ENCODE measurements at places on chromosomes 16 and 17.

DNA sequence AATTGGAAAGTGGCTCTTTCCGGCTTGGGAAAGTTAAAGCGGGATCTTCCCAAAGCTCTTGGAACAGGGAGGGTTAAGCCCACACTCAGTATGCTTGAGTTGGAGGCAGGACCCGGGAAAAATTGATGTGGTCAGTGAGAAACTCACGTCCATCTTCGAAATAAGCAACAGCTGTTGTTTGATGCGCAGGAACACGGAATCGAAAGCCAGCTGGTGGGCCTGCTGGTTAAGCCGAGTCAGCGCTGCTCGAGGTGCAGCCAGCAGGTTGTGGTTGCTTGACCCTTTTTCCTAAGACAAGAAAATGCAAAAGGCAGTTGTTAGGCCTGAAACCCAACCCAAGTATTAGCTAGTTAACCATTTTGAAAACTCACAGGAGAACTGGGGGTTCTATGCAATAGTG lies 49.4 kb downstream of the COG7 start:
- no peak for DNase-seq

DNA sequence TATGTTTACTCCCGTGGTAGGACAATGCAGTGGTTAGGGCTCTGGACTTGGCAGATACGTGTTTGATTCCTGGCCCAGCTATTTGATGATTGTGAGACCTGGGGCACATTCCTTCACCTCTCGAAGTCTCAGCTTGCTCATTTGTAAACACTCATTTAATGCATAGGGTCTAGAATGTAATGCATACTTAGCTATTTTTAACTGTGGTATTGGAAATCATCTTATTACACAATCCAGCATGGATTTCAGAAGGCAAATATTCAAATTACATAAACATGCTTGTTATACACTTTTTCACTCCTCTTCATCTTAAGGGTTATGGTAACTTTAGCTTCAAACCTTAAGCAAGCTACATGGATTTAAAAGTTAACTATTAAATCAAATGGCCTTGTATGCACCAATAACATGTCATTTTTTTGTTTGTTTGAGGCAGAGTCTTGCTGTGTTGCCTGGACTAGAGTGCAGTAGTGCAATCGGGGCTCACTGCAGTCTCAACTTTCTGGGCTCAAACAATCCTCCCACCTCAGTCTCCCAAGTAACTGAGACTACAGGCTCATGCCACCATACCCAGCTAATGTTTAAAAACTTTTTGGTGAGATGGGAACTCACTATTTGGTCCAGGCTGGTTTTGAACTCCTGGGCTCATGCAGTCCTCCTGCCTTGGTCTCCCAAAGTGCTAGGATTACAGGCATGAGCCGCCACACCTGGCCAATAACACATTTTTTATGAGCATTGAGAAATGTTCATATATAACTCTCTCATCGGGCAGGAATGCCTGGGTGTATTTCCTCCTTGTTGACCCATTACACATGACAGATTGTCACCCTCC lies 52.5 kb downstream of the VAT1L start:
- no peak for DNase-seq

GRCh38 chr17:64332502-64332901 lies 58.2 kb downstream of the PECAM1 start:
- no peak for DNase-seq

- no peak for DNase-seq
These were observed 45.8 kb upstream of the GAS7 start for GRCh38 chr17:10243883-10244844.

GRCh38 chr17:34613064-34614019 lies 34.0 kb downstream of the TMEM132E start:
- DNase-seq, result no peak

Measured in activated CD4-positive, alpha-beta T cell treated with anti-CD3 and anti-CD28 coated beads, Interleukin-2, amount 50 U/mL, for 24 hours (primary cell).